CD4-positive, alpha-beta memory T cell (primary cell): ENCODE measurements at places on chromosomes 16 and 17. TPM values are rescaled to one million over a fixed set of nuclear protein-coding genes. Genes with fewer than 3 reads are reported as not detected.

GRCh38 chr16:67525176-67525860 lies 3.3 kb upstream of the RIPOR1 start:
- no peak overlapping the region for H3K27ac ChIP-seq
- no peak overlapping the region for H3K4me3 ChIP-seq
- peaks cover 23% of the 10 kb centered on the region for H3K4me1 ChIP-seq
- no peaks in the 10 kb centered on the region for H3K36me3 ChIP-seq
- DNase-seq = no peak

- no peak overlapping the region for H3K27ac ChIP-seq
- no peak overlapping the region for H3K4me3 ChIP-seq
- DNase-seq = no peak
- H3K4me1 ChIP-seq = peaks cover 12% of the 10 kb centered on the region
- no peaks in the 10 kb centered on the region for H3K36me3 ChIP-seq
Measured at GRCh38 chr17:66462010-66462409, 159.6 kb downstream of the PRKCA start.

ASB16 gene
- total RNA-seq = not detected

GRCh38 chr16:27588057-27588456 lies 38.1 kb downstream of the KATNIP start:
- H3K4me3 ChIP-seq = no peak overlapping the region
- DNase-seq = no peak
- no peaks in the 10 kb centered on the region for H3K36me3 ChIP-seq
- no peak overlapping the region for H3K27ac ChIP-seq
- H3K4me1 ChIP-seq = no peaks in the 10 kb centered on the region

MGAT5B gene
- 1.8 TPM for total RNA-seq

BRCA1 gene
- total RNA-seq = 6.0 TPM

DNA sequence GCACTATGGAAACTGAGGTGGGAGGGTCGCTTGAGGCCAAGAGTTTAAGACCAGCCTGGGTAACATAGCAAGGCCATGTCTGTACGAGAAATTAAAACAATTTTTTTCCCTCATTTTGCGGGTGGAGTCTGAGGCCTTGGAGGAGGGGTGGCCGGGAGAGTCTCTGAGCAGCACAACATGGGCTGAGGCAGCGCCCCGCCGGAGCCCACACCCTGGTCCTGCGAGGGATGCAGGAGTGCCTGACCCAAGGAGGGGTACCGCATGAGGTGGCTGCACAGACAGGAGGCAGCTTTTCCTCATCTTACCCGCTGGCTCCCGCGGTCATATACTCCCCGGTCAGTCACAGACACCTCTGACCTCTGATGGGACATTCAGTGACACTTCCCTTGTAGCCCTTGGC lies 67.7 kb downstream of the MSI2 start:
- no peak overlapping the region for H3K4me3 ChIP-seq
- no peaks in the 10 kb centered on the region for H3K27me3 ChIP-seq
- H3K4me1 ChIP-seq = no peaks in the 10 kb centered on the region
- no peak overlapping the region for H3K27ac ChIP-seq

DNA sequence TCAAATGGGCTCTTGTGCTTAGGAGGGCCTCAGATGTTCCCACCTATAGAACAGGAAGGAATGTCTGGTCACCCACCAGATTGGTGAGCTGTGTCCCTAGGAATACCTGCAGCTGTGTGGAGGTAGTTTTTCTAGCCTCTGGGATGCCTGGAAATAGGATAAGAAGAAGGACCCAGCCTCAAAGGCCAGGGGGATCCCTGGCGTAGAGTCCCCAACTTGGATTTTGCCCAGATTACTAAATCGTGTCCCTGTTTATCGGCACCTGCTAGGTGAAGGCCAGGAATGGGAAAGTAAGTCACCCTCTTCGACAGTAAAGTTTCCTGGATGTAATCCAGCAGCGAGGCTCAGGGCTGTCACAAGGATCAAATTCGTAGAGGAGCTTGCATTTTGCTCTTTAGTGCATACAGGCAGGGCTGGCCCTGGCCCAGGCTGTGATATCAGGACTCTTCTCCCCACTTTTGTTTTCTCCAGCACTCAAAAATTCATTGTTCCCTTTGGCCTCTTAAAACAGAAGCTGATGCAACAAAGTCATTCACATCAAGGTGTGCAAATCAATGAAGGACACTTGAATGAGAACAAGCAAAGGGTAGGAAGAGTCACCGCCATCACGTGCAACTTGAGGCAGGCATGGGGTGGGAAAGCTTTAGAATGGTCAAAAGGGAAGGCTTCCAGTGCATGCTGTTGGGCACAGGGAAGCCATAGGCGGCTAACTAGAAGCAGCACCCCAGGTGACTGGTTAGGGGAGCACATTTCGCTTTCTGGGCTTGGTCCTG lies 7.5 kb downstream of the SLC13A2 start:
- H3K4me3 ChIP-seq = no peak overlapping the region
- DNase-seq = no peak
- H3K27ac ChIP-seq = no peak overlapping the region
- no peaks in the 10 kb centered on the region for H3K27me3 ChIP-seq
- no peaks in the 10 kb centered on the region for H3K4me1 ChIP-seq
